Mammary epithelial cell (primary cell): ENCODE measurements at places on chromosomes 13 and 19. TPM values are rescaled to one million over a fixed set of nuclear protein-coding genes. Genes with fewer than 3 reads are reported as not detected.

THSD1 gene
- 44.5 TPM for total RNA-seq

RASL11A gene
- total RNA-seq: 2.2 TPM

FFAR1 gene
- not detected for total RNA-seq

SSC5D gene
- total RNA-seq: 0.50 TPM

RGS9BP gene
- 0.83 TPM for total RNA-seq

CYP2B6 gene
- not detected in 2 replicates for total RNA-seq

RGL3 gene
- total RNA-seq: 1.8 TPM

ZNF556 gene
- total RNA-seq: 1.1 and 2.3 TPM in 2 replicates

ZNF681 gene
- total RNA-seq: 0.64 and 1.3 TPM in 2 replicates

JUND gene
- 74.0 TPM for total RNA-seq

JAK3 gene
- 8.2 TPM for total RNA-seq

PRX gene
- 1.7 TPM for total RNA-seq

SMIM44 gene
- total RNA-seq: not detected in 2 replicates
